IPS DF 6.9 (cell line): ENCODE measurements at places on chromosomes 13 and 19.
A peak's percentile ranks its signal among the peaks of the same experiment; 100 is the strongest.

GRCh38 chr13:107811233-107812013, 403.9 kb downstream of the LIG4 start:
- no peak for DNase-seq

GRCh38 chr13:102317593-102317992, 84.3 kb downstream of the FGF14 start:
- DNase-seq = no peak

- no peak for DNase-seq
Observed at GRCh38 chr13:26435171-26435570, 122.3 kb upstream of the WASF3 start.

DNA sequence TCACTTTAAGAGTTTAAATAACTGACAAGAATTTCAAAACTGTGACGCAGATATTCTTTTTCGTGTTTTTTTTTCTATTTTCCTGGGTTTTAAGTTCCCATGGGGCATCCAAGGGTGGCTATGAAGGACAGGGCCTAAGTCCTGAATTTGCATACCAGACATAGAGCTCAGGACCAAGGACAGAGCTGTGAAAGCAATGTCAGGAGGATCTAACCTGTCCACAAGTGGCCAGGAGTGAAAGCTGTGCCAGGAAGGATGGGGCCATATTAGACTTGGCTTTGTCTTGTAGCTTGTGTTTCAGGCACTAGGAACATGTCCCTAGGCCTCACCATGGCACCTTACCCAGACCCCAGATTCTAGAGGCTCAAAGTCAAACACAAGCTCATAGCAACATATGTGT, 289.4 kb upstream of the MIR17HG start:
- peak; percentile 11 for DNase-seq

DNA sequence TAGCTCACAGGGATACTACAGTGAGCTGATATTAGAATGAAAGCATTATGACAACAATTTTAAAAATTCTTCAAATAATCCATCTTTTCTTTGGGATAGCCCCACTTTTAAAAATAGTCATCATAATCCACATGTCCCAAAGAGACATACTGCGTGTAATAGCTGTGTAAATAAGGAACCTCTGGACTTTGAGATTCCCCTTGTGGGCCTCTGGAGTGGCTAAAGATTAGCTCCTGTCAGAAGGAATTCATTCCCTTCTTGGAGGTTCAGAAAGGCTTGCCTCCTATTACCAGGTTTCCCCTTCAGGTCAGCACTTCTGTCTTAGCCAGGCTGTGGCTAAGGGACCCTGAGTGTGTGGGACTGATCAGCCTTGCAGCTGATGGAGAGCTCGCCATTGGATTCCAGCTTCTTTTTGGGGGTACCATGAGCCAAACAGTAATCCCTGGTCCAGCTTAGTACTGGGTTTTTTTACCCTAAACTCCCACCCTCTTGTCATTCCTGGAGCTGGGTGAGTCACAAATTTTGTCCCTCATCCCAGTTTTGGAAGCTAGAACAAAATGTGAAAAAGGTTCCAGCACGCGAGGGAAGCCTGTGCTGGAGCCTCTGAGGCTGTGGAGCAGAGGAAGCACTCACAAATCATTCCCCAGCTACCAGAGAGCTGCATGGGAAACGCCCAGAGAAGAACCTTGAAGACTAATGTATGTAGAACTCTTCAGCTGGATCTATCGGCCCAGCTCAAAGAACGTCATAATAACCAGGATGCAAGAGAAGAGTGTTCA, 96.7 kb downstream of the RNASEH2B start:
- DNase-seq = no peak

GRCh38 chr13:106942563-106942962, 374.6 kb upstream of the ARGLU1 start:
- DNase-seq = no peak

DNA sequence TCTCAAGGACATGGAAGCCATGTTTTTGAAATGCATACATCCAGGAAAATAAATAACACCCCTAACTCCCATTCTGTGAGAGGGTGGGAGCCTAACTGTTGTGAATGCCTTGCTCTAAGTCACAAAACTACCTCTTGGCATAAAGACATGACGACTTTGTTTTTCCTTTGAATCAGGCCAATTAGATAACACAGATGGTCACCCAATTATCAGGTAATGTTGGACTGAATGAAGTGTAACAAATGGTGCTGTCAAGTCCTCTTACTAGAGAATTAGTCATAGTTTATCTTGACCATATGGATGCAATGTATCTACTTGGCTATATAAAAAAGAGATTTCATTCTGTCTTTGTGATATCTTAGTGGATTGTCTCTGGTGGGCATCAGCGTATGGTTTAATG, 553.6 kb upstream of the ATXN8OS start:
- DNase-seq = no peak

GRCh38 chr19:45569619-45570421, 14.8 kb downstream of the OPA3 start:
- no peak for DNase-seq

DNA sequence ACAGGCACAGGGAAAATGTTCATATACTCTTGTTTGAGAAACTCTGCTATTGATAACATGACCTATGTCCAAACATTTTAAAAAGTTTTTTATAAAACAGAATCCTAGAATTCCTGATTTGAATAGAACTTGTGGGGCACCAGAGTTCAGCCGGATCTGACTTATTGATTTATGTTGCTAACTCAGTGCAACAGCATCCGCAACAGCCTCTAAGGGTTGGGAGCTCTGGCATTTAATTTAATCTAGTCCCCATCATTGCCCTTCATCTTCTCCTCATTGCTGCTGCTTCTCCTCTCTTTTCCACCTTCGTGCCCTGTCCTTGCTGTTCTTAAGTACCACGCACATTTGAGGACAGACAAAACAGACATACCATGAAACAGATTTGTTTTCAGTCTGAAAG, 214.5 kb downstream of the FGF14 start:
- no peak for DNase-seq

GRCh38 chr19:1261798-1262622, 7.1 kb upstream of the CIRBP start:
- no peak for DNase-seq

DNA sequence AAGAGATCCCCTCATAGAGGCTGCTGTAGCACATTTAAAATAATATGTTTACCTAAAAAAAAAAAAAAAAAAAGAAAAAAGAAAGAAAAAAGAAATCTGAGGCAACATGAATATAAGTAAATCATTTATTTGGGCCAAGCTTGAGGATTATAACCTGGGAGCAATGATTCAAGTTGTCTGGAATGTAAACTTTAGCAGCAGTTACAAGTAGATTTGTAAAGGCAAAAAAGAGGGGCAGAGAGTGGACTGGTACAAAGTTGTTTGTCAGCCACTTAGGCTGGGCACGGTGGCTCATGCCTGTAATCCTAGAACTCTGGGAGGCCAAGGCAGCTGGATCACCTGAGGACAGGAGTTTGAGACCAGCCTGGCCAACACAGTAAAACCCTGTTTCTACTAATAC, 11.3 kb downstream of the ZNF43 start:
- no peak for DNase-seq

- DNase-seq = no peak
Observed at GRCh38 chr13:21812192-21812626, 141.3 kb downstream of the FGF9 start.

GRCh38 chr13:84445776-84446175, 563.5 kb upstream of the SLITRK1 start:
- no peak for DNase-seq

DNA sequence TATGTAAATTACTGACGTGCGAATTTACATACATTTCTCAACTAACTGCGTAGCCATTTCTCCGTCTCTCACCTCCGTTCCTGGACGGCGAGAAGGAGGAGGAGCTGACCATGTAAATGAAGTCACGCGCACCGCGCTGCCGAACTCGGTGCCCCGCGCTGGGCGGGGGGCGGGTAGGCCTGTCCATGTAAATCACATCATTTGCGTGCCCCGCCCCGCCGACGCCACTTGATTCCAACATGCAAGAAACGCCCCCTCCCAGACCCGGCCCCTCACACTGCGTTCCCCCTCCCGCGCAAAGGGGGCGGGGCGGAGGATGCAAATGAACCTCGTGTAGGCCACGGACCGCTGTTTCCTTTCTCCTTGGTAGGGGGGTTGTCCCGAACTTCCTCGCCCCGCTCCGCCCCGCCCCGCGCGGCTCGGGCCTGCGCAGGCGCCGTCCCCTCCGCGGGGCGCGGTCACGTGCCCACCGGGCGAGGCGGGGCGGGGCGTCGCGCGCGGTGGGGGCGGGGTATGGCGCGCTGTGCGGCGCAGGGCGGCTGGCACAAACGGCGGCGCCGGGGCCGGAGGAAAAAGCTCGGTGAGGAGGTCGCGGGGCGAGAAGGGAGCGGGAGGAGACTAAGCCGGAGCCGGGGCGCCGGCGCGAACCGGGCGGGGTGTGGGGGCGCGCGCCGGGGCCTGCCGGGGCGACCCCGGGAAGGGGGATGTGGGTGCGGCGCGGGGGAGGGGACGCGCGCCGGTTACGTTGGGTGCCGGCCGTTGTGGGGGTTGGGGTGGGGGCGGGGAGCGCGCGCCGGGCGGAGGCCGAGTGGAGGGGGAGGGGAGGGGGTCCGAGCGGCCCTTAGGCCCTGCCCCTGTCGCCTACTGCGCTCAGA, at the start of gene EGLN2:
TSS of gene EGLN2 (plus strand) at position 509 of the 875 bp plus-strand sequence. CDS start 1,382 bp downstream, outside the sequence.
- DNase-seq = peak; percentile 98

DNA sequence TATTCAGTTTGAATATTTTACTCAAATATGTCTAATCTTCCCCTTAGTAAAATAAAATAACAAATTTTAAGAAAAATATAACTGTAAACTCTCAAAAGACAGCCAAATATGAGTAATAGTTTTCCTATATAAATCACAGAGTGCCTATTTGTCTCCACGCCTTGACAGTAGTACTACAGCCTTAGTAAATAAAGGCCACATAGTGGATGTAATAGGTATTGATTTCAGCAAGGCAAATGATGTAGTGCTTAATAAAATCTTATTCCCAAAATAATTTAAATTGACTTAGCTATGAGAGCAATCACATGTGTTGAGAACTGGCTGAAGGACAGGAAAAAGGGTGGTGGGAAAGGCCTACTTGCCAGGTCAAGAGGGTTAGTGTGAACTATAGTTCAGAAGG, 747.2 kb downstream of the OLFM4 start:
- DNase-seq = no peak

- no peak for DNase-seq
Observed at GRCh38 chr19:3007975-3008374, 21.1 kb downstream of the TLE2 start.

- no peak for DNase-seq
Observed at GRCh38 chr13:46552889-46553520, at the start of gene LRCH1. Gene LRCH1 (plus strand): TSS chr13:46553170. CDS start chr13:46553397, 227 bp downstream.

DNA sequence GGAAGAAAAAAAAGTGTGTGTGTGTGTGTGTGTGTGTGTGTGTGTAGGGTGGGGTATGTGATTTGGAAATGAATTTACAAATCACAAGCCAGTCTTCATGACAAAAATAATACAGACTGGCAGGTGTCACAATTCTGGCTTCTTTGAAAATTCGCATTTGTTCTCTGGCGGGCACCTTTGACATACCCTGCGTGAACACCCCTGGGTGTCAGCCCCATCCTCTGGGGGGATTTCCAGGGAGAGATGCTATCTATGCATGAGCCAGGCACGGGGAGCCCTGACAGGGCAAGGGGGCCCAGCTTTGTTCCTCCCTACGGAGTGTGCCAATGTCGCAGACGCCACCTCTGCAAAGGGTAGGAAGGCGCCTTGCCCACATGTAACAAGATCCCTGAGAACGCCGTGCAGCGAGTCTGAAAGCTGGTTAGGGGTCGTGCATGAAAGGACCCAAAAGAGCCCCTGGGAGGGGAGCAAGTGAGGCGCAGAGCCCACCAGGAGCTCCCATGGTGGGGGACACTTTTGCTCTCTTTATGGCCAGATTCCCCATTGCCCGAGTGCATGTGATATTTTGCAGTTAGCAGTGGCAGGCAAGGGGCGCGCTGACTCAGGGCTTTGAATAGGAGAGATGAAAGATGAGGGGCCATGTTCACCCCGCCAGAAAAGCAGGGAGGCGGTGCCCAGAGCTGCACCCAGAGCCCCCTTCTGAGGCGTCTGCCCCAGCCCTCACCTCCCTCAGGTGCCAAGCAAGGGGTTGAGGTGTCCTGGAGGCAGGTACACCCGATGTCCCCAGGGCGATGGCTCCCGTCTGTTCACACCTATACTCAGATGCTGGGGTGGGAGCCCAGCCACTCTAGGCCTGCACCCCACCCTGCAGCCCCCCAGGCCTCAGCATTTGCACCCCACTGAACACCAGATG, 45.3 kb downstream of the KLF2 start:
- DNase-seq = no peak

- DNase-seq = no peak
Observed at GRCh38 chr13:73142071-73142470, 83.3 kb downstream of the KLF5 start.

- DNase-seq = no peak
Observed at GRCh38 chr13:98233127-98233526, 56.1 kb upstream of the RNF113B start.

DNA sequence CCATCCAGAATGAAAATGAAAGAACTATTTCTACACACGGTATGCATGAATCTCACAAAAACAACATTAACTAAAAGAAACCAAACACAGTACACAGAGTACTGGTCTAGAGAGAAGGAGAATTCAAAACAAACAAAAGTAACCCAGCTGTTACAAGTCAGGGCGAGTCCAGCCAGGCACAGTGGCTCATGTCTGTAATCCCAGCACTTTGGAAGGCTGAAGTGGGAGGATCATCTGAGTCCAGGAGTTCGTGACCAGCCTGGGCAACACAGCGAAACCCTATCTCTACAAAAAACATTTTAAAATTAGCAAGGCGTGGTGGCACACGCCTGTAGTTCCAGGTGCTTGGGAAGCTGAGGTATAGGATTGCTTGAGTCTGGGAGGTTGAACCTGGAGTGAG, 1.7 kb upstream of the PSMC4 start:
- DNase-seq = no peak

GRCh38 chr19:6737873-6738786, 750 bp upstream of the GPR108 start:
- DNase-seq = no peak

GRCh38 chr13:73579574-73580274, 520.9 kb downstream of the KLF5 start:
- no peak for DNase-seq

DNA sequence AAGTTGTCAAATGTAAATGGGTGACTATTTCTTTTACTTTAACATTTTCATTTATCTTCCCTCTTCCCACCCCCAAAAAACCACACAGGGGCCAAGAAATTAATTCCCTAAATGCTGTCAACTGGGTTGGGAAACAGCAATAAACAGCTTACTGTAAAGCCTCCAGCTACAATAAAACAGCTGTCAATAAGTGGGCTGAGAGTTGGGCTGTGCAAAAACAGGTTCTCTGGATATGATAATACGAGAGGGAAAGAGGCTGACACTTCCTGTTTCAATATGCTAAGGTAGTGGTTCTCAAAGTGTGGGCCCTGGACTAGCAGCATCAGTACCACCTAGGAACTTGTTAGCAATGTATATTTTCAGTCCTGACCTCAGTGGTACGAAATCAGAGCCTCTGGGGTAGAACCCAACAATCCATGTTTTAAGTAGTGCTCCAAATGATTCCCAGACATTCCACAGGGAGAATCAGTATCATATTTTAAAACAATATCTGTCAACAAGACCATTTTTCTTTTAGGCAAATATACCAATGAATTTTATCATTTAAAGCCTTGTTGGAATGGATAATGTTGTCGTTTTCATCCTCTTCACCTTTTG, 8.4 kb downstream of the PCDH9 start:
- no peak for DNase-seq
